ENCODE measurements at places on chromosomes 1 and 21.

GRCh38 chr21:37459575-37459974 is 93.0 kb downstream of the DYRK1A start:
- DNase-seq = no peak

GRCh38 chr1:46422261-46422871 is 28.2 kb downstream of the FAAH start:
- no peak for DNase-seq

DNA sequence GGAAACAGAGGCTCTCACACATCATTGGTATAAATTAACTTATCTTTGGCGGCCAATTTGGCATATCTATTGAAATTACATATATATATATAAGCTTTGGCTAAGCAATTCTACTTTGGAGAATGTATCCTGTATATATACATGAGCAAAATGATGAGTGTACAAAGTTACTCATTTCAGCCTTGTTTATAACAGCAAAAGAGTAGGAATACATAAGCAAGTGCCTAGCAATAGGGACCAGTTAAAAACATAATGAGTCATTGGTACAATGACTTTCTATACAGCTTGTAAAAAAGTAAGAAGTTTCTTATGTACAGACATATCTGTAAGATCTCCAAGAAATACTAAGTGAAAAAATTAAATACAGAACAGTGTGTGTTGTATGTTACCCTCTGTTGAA is 190.8 kb downstream of the LTN1 start:
- DNase-seq = no peak

DNA sequence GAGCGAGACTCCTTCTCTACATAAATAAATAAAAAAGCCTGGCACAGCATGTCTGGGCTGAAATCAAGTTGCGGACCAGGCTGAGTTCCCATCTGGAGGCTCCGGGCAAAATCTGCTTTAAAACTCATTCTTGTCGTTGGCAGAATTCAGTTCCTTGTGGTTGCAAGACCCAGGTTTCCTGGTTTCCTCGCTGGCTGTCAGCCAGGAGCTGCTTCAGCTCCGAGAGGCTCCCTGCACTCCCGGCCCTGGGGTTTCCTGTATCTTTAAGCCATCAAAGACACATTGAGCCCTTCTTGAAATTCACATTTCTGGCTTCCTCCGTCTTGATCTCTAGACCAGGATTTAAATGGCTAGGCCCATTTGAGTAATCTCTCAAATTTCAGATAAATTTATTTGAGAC is 20.6 kb upstream of the SCCPDH start:
- DNase-seq = no peak

GRCh38 chr1:156226116-156226538 is 13.3 kb downstream of the PMF1 start:
- DNase-seq = no peak

GRCh38 chr1:99965646-99966375 is 4.0 kb upstream of the SLC35A3 start:
- DNase-seq = no peak

- DNase-seq = no peak
Observed at GRCh38 chr1:11943619-11944018, 9.1 kb downstream of the PLOD1 start.

GRCh38 chr1:116733476-116734365 is 20.5 kb upstream of the CD2 start:
- no peak for DNase-seq

GRCh38 chr1:226888816-226889215 is 18.4 kb downstream of the PSEN2 start:
- DNase-seq = no peak

DNA sequence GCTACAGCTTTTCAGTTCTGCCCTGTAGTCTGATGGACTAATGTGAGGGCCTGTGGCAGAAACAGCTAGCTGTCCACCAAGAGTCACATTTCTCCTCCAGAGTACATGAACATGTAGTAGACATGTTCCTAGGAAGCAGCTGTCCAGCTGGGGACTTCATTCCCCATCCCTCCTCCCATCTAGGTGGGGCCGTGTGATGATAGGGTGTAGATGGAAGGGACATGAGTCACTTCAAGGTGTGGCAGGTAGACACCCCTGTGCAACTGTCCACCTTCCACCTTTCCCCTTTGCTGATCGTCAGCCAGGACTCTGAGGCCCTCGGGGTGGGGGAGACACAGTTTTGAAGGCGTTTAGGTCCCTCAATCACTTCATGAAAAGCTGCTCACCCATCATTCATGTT is 3.6 kb upstream of the RD3 start:
- DNase-seq = no peak

GRCh38 chr1:23224739-23225648 is 7.7 kb upstream of the HTR1D start:
- DNase-seq = peak; percentile 58

- DNase-seq = no peak
Observed at GRCh38 chr1:39116860-39117728, 87.4 kb upstream of the MACF1 start.

- DNase-seq = no peak
Observed at GRCh38 chr1:222390181-222390580, 157.7 kb downstream of the HHIPL2 start.

- peak; percentile 63 for DNase-seq
Observed at GRCh38 chr1:168689726-168690602, 39.0 kb downstream of the DPT start.

- no peak for DNase-seq
Observed at GRCh38 chr21:41706678-41707077, 60.2 kb downstream of the RIPK4 start.

- DNase-seq = no peak
Observed at GRCh38 chr1:24142546-24143534, at the start of gene IL22RA1. IL22RA1 (minus strand) TSS chr1:24143140; CDS start chr1:24143082, 58 bp downstream.

DNA sequence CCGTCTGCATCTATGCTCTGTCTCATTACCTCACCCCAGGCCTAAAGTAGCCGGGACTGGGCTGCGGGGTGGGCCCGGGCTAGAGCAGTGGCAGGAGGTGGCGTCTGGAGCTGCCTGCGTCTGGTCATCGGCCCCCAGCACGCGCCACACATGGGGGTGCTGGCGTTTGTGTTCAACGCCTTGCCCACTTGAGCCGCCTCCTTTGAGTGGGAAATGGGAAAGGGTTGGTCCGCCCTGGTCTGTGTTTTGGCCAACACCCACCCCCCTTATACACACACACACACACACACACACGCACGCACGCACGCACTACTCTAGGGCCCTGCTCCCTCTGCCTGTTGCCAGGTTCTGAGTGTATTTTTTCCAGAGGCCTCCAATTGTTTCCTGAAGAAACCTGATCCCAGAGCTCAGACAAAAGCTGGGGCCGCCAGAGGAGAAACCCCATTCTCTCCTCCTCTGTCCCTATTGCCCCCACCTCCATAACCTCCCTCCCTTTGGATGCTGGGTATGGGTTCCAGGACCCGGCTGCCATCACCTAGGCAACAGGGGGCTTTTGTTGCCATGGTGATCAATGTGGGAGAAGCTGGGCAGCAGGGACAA is 10.1 kb downstream of the VANGL2 start:
- no peak for DNase-seq

DNA sequence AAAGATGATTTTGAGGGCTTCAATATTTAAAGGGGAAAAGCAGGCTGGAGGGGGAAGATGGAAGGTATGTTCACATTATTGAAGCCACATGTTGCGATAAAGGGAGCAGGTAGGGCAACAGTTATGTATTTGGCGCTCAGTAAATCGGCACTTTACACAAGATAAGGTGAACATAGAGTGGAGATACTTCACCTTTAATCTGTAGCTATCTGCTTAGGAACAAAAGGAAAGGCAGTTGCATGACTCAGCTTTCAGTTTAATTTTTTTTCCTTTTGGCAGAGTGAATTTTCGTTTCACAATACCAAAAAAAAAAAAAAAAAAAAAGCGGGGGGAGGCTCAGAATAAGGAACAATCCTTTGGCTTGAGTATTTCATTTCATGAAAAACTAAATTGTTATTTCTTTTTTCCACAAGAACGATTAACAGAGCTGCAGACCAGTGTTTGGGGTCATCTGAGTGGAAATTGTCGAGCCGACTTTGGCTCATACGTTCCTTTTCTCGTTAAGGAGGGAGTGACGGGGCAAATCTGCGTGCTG is 1.1 kb upstream of the COQ8A start:
- DNase-seq = no peak

GRCh38 chr1:155873860-155874259 is 14.5 kb downstream of the SYT11 start:
- DNase-seq = no peak

DNA sequence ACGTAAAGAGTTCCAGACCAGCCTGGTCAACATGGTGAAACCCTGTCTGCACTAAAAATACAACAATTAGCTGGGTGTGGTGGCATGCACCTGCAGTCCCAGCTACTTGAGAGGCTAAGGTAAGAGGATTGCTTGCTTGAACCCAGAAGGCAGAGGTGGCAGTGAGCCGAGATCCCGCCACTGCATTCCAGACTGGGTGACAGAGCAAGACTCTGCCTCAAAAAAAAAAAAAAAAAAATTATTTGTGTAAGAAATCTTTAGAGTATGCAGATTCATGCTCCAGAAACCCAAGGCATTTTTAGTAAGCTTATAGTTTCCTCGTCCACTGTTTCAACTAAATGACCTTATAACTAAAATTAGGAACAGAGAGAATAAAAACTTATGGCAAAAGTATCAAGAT is 51.3 kb downstream of the ABL2 start:
- no peak for DNase-seq

DNA sequence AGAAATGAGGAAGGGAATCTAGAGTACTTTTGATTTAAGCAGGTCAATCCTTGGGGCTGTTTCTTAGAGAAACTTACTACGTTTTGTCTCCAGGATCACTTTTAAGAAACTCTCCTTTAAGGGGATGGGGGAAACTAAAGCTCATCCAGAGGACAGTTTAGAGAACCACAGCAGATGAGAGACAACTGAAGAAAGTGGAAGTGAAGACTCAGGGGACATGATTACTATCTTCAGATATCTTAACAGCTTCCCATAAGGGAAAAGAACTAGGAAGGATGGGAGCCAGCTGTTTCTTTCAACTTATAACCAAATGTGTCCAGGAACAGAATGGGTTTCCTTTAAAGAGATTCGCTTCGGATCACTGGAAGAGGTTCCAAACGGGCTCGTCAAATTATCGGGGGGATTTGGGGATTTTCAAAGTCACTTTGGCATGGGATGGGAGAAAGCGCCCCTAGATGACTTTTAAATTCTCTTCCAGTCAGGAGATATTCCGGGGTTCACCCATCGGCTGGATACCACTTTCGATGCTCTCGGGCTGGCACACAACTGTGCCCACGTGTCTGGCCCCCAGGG is 1.2 kb downstream of the SCMH1 start:
- no peak for DNase-seq

GRCh38 chr21:38156200-38156599 is 100.6 kb upstream of the KCNJ15 start:
- no peak for DNase-seq

DNA sequence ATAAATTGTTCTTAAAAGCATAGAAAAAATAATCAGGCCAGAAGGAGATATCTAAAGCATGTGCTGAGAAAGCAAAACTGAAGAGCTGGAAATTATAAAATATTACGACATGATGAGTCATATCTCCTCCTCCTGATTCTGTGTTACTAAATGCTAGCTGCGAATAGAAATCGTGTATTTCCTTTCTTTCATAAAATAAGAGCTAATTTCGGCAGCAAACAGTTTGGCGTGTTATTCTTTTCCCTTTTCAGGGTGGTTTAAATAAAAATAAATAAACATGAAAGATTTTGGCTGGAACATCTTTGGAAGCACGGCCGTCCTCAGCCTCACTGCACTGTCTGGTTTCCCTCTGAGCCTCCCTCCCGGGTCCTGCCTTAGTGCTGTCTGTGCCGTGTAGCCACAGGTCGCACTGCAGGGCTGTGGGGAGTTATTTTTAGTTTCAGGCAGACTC is 56.0 kb downstream of the ADARB1 start:
- no peak for DNase-seq

- DNase-seq = no peak
Observed at GRCh38 chr1:85091671-85092280, 43.5 kb upstream of the MCOLN3 start.

DNA sequence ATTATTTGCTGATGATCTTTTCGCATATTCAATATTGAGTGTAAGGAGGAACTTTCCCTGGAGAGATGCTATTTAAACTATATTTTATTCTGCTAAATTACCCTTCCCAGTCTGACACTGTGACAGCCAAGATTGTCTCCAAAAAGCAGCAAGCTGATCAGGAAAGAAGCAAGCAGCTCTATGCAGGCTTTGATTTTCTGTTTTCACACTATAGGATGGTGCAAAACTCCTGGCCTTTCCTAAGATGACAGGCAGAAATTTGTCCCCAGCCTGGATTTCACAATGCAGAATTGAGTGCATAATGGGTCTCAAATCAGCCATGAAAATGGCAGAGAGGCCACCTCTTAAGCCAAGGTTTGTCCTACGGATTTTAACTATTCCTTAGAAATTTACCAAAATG is 1.1 kb downstream of the SGIP1 start:
- DNase-seq = no peak

- DNase-seq = no peak
Observed at GRCh38 chr1:40379785-40380452, 6.4 kb downstream of the SMAP2 start.

DNA sequence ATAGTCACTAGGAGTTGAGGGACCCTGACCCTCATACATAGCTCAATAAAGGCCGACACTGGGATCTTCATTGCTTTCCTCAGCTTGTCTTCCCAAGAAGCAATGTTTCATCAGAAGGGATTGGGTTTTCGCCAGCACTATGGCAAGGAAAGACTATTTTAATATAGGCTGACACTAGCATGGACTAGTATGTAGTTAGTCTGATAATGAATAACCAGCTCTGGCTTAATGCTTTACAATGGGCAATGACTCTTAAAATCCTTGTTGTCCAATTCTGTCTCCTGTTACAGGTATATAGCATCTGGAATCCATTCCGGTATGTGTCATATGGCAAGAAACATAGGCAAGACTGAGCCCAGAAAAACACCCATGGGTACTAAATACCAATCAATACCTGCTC is 15.3 kb upstream of the SYT2 start:
- DNase-seq = no peak

DNA sequence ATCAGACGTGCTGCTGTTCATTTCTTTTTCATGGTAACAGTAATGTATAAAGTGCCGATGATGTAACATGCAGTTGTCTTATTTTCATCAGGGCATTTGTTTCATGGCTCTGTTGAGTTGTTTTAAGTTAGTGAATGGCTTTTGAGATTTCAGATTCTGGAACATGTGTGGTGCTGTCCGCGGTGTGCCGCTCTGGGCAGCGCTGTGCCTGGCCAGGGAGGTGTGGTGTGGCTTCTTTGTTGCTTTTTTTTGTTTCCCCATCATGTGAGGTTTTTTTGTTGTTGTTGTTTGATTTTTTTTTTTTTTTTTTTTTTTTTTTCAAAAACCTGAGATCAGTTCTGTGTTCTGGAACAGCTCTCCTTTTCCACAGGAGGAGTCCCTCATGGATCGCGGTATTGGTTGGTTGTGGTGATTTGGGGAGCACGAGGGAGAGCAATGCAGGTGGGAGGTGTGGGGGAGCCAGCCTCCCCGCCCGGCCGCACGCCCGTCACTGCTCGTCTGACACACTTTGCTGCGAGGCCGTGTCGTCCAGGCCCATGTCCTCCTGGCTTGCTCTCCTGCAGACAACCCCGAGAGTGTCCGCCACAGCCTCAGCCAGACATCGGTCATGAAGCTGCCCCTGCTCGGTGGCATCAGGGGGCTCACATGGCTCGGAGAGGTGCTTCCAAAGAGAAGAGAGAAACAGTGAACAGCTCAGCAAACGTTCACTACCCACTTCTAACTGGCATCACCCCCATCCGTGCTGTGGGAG is 33.6 kb downstream of the NTPCR start:
- no peak for DNase-seq
